ENCODE measurements at places on chromosomes 3 and 15. TPM values are rescaled to one million over a fixed set of nuclear protein-coding genes. Genes with fewer than 3 reads are reported as not detected.

The MST1R gene
- 1.00 TPM for polyA plus RNA-seq

DNA sequence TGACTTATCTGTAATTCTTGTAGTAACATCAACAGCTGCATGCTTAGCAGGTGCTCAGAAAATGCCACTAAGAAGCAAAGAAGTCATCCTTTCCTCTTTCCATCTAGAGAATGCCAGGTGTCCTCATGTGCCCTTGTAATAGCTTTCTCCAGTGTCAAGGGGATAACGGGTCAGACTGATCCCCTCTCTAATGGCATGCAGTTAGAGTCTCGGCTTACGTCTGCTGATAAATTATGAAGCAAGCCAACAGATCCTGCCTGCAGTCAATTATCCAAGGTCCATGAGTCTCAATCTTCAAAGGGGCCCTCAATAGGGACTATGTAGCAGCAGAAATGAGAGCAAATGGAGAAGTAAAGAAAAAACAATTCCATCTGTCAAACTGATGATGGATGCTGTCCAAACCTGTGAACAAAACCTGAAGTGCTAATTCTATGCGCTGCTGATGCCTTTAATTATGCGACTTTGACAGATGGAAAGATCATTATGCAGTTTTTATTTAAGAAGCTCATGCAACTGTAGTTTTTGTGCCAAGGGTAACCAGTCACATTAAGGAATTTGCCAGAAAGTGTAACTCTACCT, 162.8 kb upstream of the PEX5L start:
- DNase-seq: peak; percentile 8

DNA sequence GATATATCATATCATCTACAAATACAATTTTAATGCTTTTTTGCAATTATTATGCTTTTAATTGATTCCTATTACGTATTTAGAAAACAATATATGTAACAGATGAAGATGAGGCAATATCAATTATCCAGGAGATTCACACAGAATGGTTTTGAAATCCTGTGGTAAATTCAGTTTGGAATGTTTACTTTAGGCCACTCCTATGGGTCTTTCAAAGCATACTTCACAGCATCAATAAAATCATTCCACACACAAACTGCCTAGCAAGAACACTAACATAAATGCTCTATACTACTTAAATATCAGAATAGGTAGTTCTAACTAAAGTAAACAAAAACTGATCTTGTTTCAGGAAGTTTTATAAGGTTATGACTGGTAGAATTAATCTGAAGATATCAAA, 90.5 kb downstream of the FAM227B start:
- DNase-seq: no peak

DNA sequence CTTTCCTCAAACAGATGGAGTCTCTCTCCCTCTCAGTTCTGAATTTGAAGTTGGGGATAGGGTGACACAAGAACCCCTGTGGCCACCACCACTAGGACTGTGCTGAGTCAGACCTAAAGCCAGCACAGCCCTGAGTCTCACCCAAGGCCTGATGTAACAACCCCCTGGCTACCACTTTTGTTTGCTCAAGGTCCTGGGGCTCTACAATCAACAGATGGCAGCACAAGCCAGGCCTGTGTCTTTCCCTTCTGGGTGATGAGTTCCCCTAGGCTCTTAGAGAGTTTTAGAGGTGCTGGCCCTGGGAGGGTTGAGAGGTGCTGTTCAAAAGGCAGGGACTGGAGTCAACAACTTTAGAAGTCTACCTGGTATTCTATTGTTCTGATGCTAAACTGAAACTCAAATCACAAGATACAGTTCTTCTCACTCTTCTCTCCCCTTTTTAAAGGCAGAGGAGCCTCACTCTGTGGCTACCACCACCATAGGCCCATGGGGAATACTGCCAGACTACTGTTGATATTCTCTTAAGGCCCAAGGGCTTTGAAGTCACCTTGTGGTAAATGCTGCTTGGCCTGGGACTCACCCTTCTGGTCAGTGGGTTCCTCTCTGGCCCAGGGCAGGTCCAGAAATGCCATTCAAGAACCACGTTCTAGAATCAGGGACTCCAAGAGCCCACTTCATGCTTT, 6.5 kb downstream of the OR5K4 start:
- DNase-seq: no peak

DNA sequence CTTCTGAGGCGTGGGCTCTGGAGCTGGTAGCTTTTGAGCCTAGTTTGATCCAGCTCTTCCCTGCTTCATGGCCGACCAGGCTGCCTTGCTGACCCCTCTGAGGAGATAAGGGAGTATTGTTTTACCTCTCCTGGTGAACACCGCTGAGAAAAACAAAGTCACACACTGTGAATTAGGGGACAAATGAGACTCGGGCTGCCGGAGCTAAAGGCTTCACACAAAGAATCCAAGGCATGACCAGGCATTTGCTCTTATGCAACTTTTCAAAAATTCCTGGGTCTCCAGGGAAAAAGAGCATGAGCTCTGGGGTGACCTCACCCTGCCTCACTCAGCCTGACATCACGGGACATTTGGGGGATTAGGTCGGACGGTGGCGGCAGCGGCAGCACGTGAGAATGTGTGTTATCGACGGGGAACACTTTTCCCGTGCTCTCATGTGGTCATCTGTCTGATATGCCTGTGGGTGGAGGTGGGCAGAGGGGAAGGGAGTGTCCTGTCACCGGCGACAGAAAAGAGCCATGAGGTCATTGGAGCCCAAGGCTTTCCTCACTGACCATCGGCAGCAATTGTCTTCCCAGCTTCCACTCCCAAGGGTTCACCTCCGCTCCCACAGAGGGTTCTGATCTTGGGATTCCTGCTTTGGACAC, 61.0 kb downstream of the TMEM44 start:
- DNase-seq: peak; percentile 58

The EFHB gene
- 5.8 TPM for polyA plus RNA-seq

The CEP19 gene
- polyA plus RNA-seq: 5.8 TPM
